ENCODE measurements at places on chromosomes 11 and 22.

- DNase-seq: no peak
Measured at GRCh38 chr11:8870411-8871170, 40.4 kb upstream of the AKIP1 start.

DNA sequence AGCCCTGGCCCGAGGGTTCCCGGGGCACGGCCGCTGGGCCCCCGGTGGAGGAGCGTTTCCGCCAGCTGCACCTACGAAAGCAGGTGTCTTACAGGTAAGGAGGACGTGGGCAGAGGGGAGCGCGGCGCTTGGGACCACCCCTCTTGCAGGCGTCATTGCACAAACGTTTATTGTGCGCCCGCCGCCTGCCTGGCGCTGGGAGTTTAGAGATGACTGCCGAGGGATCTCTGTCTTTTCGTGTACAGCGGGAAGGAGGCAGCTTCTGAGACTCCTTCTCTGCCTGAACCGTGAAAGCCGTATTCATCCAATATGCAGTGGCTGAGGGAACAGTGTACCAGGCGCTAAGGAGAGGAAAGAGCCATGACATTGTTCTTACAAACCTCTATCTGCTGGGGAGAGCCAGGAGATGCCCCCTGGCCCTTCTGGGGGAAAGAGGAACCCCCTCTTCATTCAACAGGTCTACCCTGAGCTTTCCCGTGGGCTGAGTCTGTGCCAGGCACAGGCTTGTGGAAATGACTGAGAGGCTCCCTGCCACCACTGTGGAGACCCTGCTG, 13.8 kb upstream of the DGKZ start:
- peak; percentile 4 for DNase-seq

DNA sequence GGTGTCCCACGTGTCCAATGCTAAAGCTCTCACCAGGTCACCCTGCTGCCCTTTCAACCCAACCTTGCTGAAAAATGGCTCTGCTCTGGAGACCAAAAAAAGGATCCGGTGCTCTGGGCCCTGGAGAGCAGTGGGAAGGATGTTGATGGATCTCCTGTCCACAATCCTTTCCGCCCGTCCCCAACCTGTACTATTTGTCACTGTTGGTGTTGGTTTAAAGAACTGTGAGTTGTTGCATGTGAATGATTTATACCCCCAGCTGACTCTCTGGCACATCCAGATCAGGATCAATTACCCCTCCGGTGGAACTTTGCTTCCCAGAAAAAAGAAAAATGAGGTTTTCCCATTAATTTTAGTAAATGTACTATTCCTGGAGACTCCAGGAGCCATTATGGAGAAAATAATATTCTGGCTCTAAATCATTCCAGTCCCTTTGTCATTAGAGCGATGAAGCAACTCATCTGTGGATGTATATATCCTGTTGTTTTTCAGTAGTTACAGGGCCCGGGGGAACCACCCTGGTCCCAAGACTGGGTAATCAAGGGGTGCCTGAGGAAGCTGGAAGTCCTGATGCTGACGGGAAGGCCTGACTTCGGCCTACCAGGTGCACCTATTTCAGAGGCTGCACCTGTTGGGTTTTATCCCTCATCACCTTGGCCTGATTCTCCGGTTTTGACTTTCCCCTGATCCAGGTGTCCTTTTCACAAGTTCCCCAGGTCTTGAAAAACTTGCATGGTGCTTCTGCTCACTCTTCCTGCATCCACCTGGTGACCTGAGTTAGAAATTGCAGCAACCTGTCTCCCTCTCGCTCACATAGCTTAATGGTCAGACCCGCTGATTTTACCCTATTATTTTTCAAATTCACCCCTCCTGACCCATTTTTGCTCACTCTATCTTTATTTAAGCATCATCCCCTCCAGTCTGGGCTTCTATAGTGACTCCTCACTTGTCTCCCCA, 209.2 kb upstream of the SEZ6L start:
- no peak for DNase-seq

DNA sequence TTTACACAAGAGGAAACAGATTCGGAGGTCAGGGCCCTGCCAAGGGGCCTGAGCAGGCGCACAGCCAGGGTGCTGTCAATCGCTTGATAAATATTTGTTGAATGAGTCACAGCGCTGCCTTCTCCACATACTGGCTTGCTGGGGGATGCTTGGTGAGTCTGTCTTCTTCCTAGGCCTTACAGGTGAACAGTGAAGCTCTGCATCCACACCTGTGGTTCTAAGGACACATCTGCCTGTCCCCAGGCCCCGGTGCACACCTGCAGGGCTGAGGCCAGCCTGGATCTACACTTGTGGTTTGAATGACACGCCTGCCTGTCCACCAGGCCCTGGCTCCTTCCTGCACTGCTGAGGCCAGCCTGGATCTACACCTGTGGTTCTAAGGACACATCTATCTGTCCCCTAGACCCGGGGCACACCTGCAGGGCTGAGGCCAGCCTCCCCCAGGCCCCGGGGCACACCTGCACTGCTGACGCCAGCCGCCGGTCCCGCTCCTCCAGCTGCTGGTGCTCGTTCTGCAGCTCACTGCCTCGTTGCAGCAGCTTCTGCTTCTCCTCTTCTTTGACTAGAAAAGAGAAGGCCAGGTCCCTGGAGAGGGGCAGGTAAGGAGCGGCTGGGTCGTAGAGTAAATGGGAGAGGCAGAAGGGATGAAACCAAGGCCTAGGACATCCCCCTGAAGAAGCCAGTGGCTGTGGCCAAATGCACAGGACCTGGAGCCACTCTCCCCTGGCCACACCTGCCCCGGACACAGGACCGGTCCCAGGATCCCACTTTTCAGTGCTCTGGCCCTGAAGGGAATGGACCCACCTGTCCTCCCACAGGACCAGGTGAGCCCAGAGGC, 124.6 kb downstream of the PHF21B start:
- DNase-seq: no peak

- DNase-seq: no peak
Measured at GRCh38 chr11:28727254-28727653, 619.1 kb downstream of the METTL15 start.

GRCh38 chr22:37023743-37024338, 4.3 kb downstream of the MPST start:
- DNase-seq: no peak

DNA sequence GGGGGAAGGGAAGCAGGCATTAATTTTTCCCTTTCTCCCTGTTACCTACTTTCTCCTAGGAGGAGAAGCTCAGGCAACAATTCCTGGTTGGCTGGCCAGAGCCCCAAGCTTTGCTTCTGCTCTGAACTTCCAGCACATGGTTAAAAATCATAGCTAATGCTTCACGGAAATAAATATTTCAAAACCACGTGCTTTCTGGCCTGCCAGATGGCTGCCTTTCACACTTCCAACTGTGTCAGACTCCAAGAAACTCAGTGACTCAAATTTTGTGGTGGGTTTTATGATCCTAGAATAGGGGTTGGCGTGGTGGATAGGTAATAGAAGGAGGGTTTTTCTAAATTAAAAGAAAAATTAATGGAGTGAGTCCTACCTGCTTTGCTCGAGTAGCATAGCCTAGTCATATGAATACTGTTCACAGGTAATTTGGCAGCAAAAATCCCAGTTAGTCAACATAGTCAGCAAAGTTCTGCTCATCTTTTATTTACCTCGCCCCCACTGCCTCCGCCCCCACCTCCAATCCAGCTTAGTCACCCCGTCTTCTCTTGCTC, 58.6 kb downstream of the SC5D start:
- no peak for DNase-seq

DNA sequence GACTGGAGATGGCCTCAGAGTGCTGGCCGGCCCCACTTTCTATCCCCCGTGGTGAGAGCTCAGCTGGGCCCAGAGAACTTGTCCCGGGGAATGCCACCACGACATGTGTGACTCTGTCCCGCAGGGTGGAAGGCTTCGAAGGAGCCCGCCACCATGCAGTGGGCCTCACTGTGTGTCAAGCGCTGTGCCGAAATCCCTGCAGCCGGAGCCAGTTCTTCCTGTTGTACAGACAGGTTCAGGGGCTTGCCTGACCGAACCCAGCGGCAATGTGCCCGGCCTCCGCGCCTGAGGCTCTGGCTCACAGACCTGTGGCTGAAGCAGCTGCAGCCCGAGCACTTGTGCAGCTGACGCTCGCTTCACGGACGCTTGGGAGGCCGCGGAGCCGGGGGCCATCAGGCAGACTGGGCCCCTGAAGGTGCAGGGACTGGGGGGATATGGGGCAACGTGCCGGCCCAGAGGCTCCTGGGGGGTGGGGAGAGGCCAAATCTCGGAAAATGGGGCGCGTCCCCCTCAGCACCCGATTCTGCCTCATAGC, 650 bp downstream of the PPM1F start:
- DNase-seq: no peak

DNA sequence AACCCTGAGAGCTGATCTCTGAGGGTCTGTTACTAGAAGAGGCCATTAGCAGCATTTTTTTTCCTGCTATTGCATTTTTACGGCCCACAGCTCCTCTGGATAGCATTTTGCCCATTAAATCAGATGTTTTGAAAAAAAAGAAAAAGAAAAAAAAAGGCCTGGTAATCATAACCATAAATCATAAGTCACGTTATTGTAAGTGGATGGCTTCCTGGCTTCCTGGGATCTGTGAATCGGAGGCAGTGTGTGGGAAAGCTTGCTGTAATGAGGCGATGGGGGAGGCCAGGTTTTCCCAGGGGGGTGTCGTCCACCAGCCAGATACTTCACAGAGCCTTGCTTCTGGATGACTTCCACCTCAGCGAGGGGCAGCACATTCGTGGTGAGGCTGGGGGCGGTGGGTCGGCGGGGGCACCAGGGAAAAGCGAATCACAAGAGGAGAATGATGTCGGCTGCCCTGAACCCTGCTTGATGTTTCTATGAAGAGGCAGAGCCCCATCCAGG, 106.5 kb upstream of the SYT13 start:
- DNase-seq: no peak

DNA sequence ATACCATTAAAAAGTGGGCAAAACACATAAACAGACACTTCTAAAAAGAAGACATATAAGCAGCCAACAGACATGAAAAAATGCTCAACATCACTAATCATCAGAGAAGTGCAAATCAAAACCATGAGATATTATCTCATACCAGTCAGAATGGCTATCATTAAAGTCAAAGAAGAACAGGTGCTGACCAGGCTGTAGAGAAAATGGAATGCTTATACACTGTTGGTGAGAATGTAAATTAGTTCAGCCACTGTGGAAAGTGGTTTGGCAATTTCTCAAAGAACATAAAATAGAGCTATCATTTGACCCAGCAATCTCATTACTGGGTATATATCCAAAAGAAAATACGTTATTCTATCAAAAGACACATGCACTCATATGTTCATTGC, 13.5 kb downstream of the OR2AT4 start:
- no peak for DNase-seq

- no peak for DNase-seq
Measured at GRCh38 chr11:62611705-62612365, 740 bp downstream of the EML3 start.

DNA sequence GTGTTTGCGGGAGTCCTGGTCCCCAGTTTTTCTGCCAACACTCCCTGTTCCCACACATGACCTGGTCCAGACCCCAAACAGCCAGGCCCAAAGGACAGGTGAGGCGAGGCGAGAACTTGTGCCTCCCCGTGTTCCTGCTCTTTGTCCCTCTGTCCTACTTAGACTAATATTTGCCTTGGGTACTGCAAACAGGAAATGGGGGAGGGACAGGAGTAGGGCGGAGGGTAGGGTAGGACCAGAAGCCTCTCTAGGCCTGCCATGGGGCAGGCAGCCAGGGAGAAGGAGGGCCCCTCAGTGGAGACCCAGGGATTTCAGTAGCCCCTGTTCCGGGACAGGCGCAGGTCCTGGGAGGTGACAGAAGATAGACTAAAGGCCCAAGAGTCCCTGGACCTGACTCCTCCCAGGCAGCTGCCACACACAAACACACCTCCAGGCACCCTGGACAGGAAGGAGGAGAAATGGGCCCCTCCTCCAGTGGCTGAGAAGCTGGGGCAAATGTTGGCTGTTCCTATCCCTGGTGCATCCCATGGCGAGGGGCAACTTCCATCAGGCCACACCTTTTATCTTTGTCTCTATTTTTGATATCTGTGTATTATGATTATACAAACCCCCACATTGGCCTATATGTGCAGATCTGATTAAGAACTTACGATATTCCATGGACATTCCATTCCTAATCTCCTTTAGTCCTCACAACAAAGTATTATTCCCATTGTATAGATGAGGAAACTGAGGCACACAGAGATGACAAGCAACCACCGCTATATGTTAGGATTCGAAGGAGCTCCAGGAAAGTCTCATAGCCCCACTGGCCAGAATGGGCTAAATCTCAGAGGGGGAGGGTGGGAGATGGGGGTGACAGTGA, 626 bp upstream of the F2 start:
- DNase-seq: peak; percentile 82

GRCh38 chr22:30080805-30081204, 541 bp downstream of the HORMAD2 start:
- no peak for DNase-seq

GRCh38 chr11:118928101-118928869, 2.6 kb upstream of the BCL9L start:
- DNase-seq: peak; percentile 93

DNA sequence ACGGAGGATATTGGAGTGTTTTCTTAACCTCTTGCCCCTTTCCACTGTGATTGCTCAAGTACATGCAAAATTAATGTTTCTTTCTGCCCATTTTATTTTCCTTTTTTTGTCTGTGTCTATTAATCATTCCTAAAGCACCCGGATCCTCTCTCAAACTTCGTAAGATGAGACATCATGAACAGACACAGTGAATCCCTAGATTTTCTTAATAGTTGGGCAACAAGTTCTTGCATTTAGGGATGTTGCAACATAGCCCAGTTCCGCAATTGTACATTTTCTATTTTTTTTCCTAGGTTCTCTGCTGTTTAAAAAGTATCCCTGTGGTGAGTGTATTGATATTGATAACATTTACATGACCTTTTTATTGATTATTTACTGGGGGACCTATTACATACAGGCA, 2.9 kb downstream of the FAM111A start:
- DNase-seq: no peak

GRCh38 chr22:44192816-44193534, 12.2 kb downstream of the PARVG start:
- no peak for DNase-seq

- no peak for DNase-seq
Measured at GRCh38 chr11:82462608-82463242, 270.9 kb downstream of the FAM181B start.

DNA sequence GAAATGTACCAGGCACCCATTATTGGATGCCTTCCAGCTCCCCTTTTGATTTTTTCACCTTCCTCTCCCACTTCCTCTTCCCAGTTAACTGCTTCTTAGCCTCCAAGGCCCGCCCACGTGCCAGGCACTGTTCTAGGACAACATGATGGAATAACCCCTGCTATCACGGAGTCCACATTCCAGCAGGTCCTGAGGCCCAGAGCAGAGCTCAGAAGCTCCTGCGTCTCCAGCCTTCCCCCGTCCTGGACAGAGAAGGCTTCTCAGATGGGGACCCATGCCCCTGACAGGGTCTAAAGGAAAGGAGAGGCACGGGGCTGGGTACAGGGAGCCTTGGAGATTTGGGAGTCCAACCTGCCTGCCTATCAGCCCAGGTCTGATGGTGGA, 29.1 kb downstream of the TRIM29 start:
- DNase-seq: no peak

DNA sequence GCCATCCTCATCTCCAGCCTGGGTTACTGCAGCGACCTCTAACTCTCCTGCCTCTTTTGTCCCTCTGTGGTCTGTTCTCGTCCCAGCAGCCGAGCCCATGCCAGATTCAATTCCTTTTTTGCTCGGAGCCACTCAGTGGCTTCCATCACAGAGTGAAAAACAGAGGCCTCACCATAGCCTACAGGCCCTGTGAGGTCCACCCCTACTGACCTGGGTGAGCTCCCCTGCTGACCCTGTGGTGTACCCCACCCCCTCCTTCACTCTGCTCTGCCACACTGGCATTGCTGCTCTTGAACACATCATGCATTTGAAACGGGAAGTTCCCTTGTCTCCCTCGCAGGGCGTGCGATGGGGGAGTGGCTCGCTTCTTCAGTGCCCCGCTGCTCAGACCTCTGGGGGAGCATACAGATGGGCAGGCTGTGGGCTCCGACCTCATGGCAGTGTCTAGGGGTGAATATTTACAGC, 2.1 kb downstream of the AIP start:
- DNase-seq: no peak
